ENCODE measurements at places on chromosomes 4 and X.

GRCh38 chr4:83281307-83281706, 3.3 kb downstream of the COQ2 start:
- no peak for DNase-seq

DNA sequence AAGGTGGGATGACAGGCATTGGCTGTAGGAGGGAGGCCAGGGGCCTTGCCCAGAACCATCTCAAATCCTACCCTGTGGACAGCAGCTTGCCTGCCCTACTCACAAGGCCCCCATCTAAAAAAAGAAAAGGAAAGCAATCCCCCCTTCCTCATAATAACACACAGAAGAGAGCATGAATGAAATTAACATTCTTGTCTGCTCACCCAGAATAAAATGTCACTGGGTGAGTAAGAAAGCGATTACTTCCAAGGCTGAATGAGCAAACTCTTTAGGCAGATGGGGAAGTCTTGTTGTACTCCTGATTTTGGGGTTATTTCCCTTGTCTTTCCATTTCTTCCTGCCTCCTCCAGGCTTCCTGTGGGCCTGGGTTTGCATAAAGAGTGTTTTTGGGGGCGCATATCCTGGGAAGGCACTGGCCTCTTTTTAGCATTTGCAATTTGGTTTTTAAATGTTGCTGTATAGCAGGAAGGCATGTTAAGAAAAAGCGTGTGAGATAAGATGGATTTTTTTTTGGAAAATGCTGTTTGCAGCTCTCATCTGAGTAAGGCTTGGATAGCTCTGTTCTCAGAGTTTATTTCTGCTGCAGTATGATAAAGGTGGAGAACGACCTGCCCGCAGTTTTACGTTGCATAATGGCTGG, 248.3 kb upstream of the GATB start:
- no peak for DNase-seq

DNA sequence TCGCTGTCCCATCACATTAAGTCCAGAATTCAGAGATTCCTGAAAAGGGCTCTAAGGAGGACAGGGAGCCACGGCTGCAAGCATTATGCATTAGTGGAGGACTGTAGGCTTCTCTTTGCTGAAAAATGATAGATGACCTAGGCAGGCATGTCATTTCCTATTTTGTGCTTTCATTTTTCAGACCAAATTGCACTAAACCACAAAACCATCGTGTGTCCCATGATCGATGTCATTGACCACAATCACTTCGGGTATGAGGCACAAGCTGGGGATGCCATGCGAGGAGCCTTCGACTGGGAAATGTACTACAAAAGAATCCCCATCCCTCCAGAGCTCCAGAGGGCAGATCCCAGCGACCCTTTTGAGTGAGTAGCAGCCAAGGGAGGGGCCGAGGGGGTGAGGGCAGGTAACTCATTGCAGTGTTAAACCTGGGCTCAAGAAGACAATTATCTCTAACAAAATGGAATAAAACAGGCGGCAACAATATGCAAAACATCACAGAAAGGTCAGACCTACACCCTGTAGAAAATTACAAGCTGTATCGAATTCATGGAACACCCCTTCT, 355.2 kb upstream of the GALNT7 start:
- DNase-seq: peak; percentile 13

DNA sequence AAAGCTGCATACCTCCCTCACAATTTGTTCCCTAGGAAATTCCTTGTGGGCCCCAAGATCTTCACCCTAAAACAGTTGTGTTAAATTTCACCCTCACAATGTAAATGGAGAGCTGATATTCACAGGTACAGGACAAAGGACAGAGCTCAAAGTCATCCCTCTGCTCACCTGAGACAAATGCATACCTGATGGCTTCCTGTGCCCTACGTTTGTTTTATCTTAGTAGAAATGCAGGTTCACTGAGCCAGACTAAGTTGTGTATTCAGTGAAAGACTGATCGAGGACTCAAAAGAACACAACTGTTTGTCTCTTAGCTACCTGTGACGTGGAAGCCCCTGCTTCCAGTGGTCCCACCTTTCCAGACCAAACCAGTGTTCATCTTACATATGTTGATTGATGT, 53.6 kb downstream of the TRMT44 start:
- no peak for DNase-seq

DNA sequence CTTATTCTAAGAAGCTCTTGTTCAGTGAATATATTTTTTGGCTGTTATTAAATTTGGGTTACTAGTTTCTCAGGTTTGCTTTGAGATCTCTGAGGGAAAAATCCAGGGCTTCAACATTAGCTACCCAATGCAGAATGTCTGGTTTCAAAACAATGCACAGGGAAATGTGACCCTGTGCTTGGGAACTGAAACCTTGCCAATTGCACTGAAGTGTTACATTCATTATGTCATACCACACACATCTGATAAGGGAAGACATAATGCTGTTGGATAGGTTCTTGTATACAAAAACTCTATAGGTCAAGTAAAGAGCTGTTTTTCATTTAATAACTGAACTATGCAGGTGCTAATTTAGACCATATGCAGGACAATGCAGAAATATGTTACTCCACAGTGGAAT, 345.3 kb upstream of the BMP3 start:
- no peak for DNase-seq

DNA sequence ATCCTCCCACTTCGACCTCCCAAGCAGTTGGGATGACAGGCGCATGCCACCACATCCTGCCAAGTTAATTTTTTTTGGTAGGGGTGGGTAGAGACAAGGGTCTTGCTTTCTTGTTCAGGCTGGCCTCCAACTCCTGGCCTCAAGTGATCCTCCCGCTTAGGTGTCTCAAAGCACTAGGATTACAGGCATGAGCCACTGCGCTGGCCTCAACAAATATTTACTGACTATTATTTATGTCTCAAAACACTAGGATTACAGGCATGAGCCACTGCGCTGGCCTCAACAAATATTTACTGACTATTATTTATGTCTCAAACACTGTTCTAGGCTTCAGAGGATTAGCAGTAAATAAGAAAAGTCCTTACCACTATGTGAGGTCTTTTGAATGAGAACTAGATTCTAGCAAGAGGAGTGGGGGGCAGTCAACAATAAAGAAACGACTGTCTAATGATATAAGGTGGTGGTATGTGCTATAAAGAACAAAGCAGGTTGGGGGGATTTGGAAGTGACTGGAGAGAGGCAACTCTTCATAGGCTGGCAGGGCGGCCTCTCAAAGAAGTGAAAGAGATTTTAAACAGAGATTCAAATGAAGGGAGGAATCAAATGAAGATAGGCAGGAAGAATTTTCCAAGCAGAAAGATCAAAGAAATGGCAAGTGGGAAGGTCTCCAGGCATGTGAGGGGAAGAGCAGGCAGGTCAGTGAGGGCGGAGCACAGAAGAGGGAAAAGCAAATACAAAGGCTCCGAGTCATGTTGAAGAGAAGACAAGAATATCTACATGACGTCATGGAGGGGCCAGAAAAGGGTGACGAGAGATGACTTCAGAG, 12.7 kb upstream of the ACSL1 start:
- peak; percentile 34 for DNase-seq

- no peak for DNase-seq
Observed at GRCh38 chr4:46870411-46870810, 38.6 kb downstream of the COX7B2 start.

- DNase-seq: peak; percentile 43
Observed at GRCh38 chr4:186144946-186145569, 40.6 kb downstream of the FAM149A start.

GRCh38 chrX:15334561-15334960, 762 bp downstream of the PIGA start:
- peak; percentile 23 for DNase-seq

DNA sequence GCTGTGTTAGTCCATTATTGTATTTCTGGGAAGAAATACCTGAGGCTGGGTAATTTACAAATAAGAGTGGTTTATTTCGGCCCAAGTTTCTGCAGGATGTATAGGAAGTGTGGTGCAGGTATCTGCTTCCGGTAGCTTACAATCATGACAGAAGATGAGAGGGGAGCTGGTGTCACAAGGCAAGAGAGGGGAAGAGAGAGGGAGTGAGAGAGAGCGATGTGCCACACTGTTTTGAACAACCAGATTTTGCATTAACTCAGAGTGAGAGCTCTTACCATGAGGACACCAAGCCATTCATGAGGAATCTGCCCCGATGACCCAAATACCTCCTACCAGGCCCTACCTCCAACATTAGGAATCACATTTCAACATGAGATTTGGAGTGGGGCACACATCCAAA, 627.6 kb upstream of the FRG1 start:
- no peak for DNase-seq

GRCh38 chrX:140983730-140984129, 18.7 kb upstream of the SPANXB1 start:
- no peak for DNase-seq

GRCh38 chr4:16240300-16240699, 14.0 kb upstream of the TAPT1 start:
- no peak for DNase-seq

GRCh38 chr4:71765821-71766383, 18.0 kb downstream of the GC start:
- no peak for DNase-seq

DNA sequence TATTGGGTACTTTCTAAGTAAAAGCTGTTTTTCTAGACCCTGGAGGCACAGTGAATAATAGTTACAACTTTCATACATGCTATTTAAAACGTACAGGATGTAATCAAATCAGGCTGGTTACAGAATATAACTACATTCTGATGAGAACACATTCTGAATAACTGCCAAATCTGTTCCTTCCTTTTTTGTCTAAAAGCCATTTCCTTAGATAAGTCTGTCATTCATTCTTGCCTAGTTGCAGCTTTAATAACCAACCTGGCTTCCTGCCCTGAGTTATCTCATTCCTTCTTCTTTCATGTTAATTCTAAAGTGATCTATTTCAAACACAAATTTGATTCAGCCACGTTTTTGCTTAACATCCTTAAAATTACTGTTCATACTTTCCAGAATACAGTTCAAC, 189.7 kb upstream of the ITM2A start:
- no peak for DNase-seq

GRCh38 chrX:45011131-45011530, 138.1 kb downstream of the KDM6A start:
- peak; percentile 68 for DNase-seq

GRCh38 chr4:142352712-142353111, 493.4 kb downstream of the INPP4B start:
- DNase-seq: no peak

Data from IMR-90 (cell line).